ENCODE measurements at places on chromosomes 6 and 20.

- no peak for DNase-seq
Measured at GRCh38 chr20:15320941-15321340, 983.5 kb upstream of the FLRT3 start.

DNA sequence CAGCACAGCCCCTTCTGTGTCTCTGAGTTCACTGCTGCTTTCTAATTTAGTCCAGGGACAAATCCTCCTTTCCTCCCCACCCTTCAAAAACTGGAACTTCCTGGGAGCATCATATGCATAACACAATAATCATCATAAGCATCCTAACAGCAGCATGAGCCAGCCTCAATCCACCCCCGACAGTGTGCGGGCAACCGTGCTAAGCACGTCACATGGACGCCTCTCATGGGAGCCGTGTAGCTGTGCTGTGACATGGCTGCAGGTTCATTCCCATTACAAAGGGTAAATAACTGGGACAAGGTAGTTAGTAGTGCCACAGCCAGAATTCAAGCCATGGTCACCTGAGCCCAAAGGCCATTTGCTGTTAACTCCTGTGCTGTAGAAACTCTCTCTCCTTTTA is 24.5 kb upstream of the ULBP3 start:
- no peak for DNase-seq

DNA sequence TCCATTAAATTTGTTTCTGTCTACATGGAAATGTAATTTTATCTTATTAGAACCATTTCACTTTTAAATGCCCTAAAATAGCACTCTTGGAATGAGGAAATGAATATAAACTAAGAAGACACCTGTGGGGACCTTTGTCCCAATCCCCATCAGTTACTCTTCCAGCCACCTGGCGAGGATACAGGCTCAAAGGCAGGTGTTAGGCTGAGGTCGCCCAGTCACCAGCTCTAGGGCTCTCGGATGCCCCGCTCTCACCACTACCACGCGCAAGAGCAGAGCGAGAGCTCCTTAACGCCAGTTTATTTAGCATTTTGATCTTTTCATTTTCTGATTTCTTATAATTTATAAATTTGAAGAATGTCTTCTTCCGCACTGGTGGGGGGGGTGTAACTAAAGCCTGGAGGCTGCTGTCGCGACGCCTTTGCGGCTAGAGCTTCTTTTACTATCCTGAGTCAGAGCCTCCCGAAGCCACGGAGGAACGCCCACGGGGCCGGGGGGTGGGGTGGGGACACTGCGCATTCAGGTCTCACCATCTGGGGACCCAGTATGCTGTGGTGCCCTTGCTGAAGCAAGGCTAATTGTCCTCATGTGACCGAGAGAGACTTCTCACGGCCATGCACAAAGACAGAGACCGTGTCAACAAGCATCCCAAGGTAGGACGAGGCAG is 38.7 kb upstream of the AFDN start:
- no peak for DNase-seq

- DNase-seq: no peak
Measured at GRCh38 chr20:6040958-6041807, 12.7 kb downstream of the LRRN4 start.

DNA sequence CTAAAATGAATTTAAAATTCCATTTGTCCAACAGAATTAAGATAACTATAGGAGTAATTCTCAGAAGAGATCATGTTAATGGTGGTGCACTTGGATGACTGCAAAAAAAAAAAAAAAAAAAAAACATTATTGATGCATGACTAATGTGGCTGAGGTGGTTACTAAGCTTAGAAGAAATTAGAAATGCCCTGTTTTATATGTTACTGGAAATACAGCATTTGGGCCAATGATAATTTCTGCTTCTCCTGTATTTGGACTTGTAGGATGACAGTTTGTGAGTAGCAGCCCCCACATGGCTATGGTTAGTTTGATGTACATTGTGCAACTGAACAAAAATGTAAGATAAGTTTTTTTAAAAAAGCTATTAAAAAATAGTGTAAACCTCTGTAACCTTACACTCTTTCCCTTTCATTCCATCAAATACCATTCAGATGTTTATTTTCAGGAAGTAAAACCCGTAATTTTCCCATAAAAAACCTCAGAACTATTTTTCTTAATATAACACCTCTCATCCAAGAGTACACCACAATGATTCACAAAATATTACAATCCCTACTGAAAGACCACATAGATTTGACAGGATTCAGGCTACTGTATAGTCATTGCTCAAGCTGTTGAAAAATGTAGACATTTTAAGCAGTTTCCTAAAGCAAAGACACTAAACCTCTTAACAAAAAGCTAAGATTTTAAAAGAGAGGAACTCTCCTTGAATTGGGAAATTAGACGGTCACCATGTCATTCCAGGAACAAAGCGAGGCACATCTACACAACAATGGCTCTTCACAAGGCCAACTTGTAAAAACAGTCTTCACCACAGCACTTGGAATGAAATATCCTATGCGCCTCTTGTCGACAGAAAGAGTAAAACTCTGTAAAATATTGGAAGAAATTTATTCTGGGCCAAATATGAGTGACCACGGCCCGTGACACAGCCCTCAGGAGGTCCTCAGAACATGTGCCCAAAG is 83.0 kb downstream of the WDR27 start:
- no peak for DNase-seq

- no peak for DNase-seq
Measured at GRCh38 chr20:40710603-40711002, 21.6 kb upstream of the MAFB start.

- DNase-seq: no peak
Measured at GRCh38 chr6:3290149-3290930, 31.6 kb downstream of the PSMG4 start.

DNA sequence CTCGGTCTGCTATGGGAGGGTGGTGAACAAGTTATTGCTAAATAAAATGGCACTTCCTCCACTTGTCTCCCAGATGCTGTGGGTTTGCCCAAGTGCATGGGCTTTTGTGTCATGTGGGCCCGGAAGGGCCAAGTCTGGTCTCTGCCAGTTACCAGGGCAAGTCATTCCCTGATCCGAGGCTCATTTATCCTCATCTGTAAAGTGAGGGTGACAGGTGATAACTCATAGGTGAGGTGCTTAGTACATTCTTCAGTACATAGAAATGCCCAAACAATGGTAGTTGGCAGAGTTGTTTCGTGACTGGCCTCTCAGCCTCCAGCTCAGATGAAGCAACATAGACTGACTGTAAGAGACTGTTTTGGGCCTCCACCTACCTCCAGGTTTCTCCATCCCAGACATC is 2.0 kb upstream of the MUCL3 start:
- DNase-seq: no peak

GRCh38 chr20:31751126-31751525 is 12.0 kb downstream of the TPX2 start:
- no peak for DNase-seq

GRCh38 chr6:129936329-129937165 is 75.4 kb upstream of the TMEM244 start:
- DNase-seq: peak; percentile 13

DNA sequence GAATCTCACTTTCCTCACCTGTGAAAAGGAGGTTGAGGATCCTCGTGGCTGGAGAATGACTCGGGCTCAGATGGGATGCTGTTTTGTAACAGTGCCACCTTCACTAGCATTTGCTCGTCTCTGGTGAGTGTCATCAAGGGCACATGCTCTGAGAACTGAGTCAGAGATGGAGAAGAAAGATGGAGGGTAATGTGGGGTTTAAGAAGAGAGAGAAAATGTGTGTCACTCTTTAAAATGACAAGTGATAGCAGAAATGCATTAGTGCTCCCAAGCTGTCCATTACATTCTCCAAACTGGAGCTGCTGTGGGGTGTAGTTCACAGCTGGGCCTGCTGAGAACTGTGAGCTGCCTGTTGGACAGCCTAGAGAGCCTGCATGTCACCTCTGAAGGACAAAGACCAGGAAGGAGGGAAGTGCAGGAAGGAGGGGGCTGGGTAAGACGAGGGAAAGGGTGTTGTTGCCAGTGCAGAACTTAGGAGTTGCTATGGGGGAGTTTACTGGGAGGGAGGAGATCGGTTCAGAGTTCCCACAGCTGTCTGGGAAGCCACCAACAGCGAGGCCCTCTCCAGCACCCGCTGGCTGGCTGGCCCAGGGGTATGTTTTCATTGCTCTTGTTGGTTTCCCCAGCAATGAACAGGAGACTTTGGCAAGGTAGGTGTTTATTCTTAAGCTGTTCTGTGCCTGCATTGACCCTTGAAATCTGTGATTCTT is 19.8 kb downstream of the GMPR start:
- DNase-seq: no peak

DNA sequence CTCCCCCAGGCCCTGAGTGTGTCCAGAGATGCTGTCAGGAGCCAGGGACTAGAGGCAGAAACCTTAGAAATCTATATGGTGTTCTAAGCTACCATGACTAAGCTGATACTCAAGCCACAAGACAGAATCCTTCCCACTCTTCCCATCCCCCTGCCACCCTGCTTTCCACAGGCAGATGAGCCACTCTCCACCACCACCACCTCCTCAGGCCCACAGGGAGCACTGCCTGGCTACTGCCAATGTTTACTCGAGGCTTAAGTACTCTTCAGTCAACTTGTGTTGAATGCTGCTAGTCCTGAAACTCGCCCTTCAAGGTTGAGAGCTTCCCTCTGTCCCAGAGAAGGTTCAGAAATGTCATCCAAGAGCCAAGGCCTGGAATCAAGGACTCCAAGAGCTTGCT is 56.2 kb downstream of the CENPW start:
- no peak for DNase-seq

DNA sequence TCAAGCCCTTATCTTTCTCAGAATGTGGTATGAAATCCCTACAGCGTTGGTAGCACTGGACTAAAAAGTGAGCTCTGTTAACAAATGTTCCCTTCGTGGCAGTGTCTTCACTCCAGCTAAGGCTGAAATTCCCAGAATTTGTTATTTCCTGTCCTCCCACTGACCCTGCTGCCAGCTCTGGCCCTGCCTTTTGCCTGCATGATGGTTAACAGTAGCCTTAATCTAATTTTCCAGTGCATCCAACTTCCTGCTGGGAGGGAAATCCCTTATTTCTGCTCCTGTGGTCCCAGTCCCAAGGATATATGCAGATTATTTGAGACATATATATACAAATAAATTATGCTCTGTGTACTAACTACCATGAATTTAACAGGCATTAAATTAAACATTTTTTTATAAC is 157.2 kb upstream of the CARMIL1 start:
- no peak for DNase-seq

GRCh38 chr6:99668036-99668705 is 61.5 kb downstream of the PRDM13 start:
- no peak for DNase-seq

- no peak for DNase-seq
Measured at GRCh38 chr6:150200428-150201100, 57.7 kb downstream of the PPP1R14C start.

GRCh38 chr6:15715060-15715459 is 52.2 kb upstream of the DTNBP1 start:
- DNase-seq: no peak

All from stimulated activated CD4-positive, alpha-beta T cell treated with anti-CD3 and anti-CD28 coated beads, Interleukin-4, amount 100 ng/mL, for 48 hours (primary cell).